ENCODE measurements at places on chromosomes 5 and 9.

GRCh38 chr5:164392531-164392930 lies 887.1 kb downstream of the MAT2B start:
- no peak for DNase-seq

- no peak for DNase-seq
Observed at GRCh38 chr9:127418037-127418471, 6.1 kb upstream of the ZNF79 start.

GRCh38 chr9:74125941-74126340 lies 371.2 kb upstream of the RORB start:
- DNase-seq: no peak

DNA sequence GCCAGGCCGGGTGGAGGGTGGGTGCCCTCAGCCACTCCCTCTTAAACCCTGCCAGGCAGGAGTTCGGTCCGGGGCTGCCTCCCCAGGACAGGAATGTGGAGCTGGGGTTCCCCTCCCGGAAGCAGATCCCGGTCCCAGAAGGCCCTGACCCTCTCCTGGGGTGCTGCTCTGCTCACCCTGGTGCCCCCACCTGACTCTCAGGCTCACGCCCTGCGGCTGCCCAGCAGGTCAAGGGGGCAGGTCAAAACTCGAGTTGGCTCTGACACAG lies 3.7 kb upstream of the NRARP start:
- DNase-seq: no peak

DNA sequence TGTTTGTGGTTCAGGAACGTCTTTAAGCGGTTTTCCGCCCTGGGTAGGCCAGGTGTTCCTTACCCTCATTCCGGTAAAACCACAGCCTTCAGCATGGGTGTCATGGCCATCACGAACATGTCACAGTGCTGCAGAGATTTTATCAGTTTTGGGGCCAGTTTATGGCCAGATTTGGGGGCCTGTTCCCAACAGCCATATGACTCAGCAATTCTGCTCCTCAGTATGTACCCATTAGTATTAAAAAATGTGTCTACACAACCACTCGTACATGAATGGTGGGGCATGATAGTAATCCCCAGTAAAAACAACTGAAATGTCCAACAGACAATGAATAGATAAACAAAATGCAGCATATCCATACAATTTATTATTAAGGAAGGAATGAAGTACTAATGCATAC lies 51.9 kb upstream of the TTC23L start:
- DNase-seq: no peak

DNA sequence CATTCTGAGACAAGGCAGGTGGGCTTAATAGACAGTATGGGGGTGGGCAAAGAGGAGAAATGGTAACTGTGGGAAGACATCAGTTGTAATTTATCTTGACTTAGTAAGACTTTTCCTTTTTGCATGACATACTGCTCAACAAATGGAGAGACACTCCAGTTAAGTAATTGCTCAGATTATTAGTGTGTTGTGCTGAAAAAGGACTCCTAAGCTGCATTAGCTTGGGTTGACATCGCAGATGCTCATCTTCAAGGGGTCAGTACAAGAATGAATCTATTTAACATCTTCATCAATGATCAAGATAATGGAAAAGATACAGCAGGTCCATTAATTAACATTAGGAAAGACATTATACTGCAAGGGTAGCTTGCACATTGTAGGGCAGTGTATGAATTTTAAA lies 181.1 kb upstream of the ELAVL2 start:
- DNase-seq: no peak

DNA sequence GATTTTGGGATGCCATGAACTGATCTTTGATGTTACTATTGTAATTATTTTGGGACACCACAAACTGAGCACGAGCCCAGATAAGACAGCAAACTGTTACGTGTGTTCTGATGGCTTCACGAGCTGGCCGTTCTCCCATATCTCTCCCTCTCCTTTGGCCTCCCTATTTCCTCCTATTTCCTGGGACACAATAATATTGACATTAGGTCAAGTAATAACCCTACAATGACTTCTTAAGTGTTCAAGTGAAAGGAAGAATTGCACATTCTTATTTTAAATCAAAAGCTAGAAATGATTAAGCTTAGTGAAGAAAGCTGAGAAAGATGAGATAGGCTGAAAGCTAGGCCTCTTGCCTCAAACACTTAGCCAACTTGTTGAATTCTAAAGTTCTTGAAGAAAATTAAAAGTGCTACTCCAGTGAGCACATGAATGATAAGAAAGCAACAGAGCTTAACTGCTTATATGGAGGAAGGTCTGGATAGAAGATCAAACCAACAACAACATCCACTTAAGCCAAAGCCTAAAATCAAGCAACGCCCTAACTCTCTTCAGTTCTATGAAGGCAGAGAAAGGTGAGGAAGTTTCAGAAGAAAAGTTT lies 247.1 kb downstream of the LRRC70 start:
- DNase-seq: peak; percentile 12

GRCh38 chr5:134004626-134005416 lies at the start of gene VDAC1:
Gene VDAC1 (minus strand): TSS chr5:134004975. CDS start chr5:133993012, 11,963 bp downstream.
- peak; percentile 89 for DNase-seq

DNA sequence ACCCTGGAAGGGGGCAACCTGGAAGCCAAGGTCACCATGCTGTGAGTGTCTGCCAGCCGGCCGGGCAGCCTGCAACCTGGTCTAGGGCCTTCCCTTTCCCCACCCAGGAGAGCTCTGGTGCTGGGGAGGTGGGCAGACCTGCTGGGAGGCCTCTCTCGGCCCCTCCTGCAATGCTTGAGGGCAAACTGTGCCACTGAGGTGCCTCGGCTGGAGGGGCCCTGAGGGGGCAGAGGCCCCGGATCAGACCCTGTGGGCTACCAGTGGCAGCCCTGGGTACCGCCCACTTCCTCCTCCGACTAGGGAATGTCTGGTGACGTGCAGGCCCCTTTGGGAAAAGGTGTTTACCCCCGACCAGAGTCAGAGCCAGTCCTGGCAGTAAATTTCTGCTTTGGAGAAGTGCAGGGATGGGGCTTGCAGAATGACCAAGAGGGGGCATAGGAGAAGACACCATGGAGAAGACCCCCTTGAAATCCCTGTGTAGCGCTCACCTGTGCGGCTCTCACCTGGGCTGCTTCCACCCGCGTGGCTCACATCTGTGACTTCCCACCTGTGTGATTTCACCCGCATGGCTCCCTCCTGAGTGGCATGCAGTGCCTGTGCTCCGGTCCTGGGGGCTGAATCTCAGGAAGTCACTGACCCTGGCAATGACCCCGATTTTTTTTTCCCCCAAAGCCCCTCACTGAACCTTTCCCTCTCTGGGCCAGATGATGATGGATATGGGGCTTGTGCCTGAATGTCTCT lies 1.1 kb downstream of the LCN1 start:
- DNase-seq: no peak

DNA sequence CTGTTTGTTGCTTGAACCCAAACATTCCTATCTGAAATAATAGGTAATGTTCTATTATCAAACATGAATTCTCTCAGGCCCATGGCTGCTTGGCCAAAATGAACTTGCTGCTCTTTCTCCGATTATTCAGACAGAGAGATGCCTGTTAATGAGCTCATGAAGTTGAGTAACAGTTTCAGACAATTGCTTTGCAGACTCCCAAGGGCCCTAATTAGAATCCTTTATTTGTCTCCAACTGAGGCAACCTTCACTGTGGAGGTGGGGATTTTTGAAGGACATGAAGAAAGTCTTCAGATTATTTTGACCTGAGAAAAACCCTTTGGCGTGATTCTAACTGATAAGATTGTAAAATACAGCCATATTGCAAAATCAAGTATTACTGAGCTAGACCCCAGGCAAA lies 466.7 kb downstream of the NFIB start:
- no peak for DNase-seq

- peak; percentile 72 for DNase-seq
Observed at GRCh38 chr9:116646661-116647514, 40.2 kb upstream of the TRIM32 start.

- no peak for DNase-seq
Observed at GRCh38 chr9:74985041-74985440, 32.3 kb upstream of the C9orf40 start.

GRCh38 chr5:55363856-55364255 lies 56.1 kb downstream of the MTREX start:
- no peak for DNase-seq

DNA sequence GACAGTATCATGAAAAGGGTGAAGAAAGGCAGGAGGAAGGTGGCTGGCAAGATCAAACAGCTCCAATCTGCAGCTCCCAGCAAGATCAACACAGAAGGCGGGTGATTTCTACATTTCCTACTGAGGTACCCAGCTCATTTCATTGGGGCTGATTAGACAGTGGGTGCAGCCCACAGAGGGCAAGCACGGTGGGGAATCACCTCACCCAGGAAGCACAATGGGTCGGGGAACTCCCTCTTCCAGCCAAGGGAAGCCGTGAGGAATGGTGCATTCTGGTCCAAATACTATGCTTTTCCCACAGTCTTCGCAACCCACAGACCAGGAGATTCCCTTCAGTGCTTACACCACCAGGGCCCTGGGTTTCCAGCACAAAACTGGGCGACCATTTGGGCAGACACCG lies 66.8 kb downstream of the CAMSAP1 start:
- peak; percentile 13 for DNase-seq

DNA sequence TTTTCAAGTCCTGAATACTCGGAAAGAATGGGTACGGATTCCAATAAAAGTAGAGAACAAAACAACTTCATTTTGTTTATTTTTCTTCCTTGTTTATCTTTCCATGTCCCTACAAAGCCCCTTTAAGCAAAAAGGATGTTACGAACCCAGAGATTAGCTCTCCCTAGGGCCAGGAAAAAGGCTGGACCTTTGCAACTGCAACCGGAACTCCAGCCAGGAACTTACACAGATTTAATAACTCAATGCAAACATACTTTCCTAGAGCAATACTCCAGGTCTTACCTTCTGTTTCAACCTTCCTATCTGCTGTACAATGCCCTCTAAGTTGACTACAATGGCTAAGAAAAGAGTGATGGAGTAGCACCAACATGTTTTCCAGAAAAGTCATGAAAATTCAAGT lies 7.0 kb downstream of the DENND1A start:
- DNase-seq: no peak

- no peak for DNase-seq
Observed at GRCh38 chr9:4706971-4707622, 27.7 kb downstream of the CDC37L1 start.

DNA sequence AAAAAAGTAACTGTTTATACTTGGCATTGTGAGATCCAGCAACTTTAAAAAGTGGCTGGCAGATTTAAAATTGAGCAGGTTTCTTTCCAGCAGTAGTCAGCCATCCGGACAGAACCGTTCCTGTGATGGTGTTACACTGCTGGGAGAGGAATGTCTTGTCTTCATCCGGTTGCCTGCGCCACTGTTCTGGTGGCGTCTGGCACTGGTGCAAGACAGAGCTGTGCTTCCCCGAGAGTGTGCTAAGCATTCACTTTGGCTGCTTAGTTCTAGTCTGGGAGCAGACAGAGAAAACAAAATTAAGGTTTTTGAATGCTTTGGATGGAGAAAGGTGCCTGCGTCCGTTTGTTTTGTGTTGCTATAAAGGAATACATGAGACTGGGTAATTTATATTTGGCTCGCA lies 35.5 kb upstream of the CREBRF start:
- DNase-seq: no peak

DNA sequence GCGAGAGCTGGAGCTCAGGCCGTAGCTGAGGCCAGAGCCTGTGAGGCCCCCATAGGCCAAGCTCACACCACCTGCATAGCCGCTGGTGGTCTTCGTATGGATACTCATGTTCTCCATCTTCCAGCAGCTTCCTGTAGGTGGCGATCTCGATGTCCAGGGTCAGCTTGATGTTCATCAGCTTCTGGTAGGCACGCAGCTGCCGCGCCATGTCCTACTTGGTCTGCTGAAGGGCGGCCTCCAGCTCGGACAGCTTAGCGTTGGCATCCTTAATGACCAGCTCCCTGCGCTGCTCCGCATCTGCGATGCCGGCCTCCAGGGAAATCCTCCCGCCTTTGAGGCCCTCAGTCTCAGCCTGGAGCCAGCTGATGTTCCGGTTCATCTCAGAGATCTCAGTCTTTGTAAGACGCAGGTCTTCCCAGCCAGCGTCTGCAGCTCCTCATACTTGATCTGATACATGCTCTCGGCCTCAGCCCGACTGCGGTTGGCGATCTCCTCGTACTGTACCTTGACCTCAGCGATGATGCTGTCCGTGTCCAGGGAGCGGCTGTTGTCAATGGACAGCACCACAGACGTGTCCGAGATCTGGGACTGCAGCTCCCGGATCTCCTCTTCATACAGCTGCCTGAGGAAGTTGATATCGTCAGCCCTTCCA lies 172.1 kb downstream of the PPP2R2B start:
- no peak for DNase-seq

- no peak for DNase-seq
Observed at GRCh38 chr9:69744688-69745380, 15.0 kb downstream of the PTAR1 start.

- DNase-seq: peak; percentile 20
Observed at GRCh38 chr9:107466826-107467225, 22.7 kb downstream of the KLF4 start.

DNA sequence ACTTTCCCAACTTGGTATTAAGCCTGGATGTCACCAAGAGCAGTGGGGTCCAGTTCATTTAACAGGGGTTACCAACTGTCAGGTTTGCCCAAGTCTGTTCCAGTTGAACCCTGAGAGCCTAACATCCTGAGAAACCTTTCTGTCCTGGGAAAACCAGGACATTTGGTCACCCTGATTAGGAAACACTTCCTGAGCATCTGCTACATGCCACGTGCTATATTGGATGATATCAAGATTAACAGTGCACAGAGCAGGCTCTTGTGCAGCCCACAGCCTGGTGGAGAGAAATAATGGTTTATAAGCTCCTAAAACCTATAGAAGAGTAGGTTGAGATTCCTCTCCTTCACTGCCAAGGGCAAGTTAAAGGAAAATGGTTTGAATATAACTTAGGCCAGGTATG lies 102.9 kb upstream of the RAD23B start:
- no peak for DNase-seq

GRCh38 chr5:74312746-74313145 lies 327.8 kb downstream of the ENC1 start:
- no peak for DNase-seq

- DNase-seq: no peak
Observed at GRCh38 chr9:95086564-95086955, 230.9 kb downstream of the FANCC start.

Measured in lung (tissue), 17 donors.